NCI-H1092 treated with DMSO at 0.1 percent for 48 hours (cell line): ENCODE measurements at places on chromosomes 3 and 15.

- DNase-seq = no peak
Measured at GRCh38 chr3:28924744-28925360, 356.0 kb upstream of the RBMS3 start.

DNA sequence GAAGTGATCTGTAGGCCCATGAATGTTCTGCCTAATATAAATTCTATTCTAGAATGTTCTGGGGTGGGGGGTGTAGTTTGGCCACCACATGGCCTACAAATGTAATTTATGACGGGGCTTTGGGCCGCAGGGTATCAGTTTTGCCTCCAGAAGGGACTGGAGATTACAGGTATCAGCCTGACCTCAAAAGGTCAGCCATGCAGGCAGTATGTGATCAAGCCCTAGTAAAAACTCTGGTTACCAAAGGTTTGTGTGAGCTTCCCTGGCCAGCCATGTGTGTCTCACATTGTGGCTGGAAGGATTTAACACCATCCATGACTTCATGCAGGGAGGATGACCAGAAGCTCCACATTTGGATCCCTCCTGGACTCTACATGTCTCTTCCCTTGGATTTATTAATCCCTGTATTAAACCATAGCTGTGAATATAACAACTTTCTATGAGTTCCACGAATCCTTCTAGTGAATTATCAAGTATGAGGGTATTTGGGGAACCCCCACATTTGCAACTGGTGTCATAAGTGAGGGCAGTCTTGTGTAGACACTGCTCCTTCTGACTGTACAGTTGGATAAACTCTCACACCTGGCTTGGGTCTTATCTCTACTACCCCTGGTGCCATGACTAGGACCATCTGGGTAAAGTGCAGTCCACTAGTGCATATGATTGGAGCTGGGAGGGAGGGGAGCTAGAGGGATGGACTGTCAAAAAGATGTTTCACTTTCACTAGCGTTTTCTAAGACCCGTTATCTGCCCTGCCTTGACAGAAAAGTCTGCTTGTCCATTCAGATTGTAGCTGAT is 50.0 kb upstream of the RFX7 start:
- no peak for DNase-seq

DNA sequence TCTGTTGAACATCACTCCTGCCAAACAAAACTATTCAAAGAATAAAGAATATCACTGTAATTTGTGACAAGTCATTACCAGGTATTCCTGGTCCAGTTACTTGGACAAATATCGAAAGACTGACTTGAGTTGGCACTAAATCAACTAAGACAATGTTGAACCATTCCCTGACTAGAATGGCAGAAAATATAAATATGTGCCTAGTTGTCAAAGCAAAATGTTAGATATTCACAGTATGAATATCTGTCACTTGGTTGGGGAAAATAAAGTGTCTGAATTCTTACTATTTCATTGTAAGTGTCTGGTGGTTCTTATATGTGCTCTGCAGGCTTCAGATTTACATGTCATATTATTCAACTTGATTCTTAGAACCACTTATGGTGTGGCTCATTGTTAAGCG is 470.2 kb downstream of the NAALADL2 start:
- no peak for DNase-seq

- DNase-seq = no peak
Measured at GRCh38 chr15:66110864-66111263, 142.7 kb downstream of the MEGF11 start.

GRCh38 chr3:177448987-177449359 is 251.7 kb upstream of the TBL1XR1 start:
- no peak for DNase-seq

- DNase-seq = no peak
Measured at GRCh38 chr3:78402720-78403119, 1362.8 kb downstream of the ROBO2 start.

- peak; percentile 46 for DNase-seq
Measured at GRCh38 chr3:181839039-181839915, 127.6 kb downstream of the SOX2 start.

DNA sequence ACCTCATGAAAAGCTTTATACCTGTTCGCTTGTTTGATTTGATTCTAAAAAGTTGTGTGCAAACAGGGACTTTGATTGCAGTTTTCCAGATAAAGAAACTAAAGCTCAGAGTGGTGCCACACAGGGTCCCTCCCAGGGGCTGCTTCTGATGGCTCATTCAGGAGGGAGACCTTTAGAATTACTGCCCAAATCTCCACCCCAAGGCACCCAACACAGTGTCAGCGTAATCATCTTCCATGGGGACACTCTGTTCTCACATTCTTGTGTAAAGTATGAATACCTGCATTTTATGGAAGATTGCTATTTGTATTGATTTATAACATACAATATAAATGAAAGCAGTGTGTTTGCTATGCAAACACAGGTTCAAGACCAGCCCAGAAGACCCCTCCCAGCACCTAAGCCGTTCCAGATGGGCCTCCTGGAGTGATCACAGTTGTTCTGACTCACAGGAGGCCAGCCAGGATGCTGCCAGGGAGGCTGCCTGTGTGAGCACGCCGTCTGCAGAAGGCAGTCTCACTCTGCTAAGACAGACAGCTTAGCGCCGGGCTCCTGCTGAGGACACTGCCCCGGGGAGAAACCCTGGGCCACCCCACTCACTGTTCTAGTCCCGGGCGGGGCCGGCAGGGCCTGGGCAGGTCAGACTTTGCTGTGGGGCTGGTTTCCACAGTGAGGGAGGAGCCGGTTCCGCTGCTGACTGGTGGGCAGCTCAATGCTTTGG is 185.6 kb downstream of the FAM43A start:
- peak; percentile 53 for DNase-seq

- no peak for DNase-seq
Measured at GRCh38 chr15:36550650-36551049, 28.8 kb upstream of the CDIN1 start.

- DNase-seq = peak; percentile 92
Measured at GRCh38 chr3:193552923-193553322, 1.8 kb downstream of the ATP13A4 start.

GRCh38 chr3:16147220-16147994 is 27.1 kb upstream of the GALNT15 start:
- no peak for DNase-seq

- no peak for DNase-seq
Measured at GRCh38 chr3:17154941-17155340, 270.2 kb downstream of the PLCL2 start.

GRCh38 chr15:85099195-85099803 is 117.6 kb downstream of the PDE8A start:
- DNase-seq = no peak

DNA sequence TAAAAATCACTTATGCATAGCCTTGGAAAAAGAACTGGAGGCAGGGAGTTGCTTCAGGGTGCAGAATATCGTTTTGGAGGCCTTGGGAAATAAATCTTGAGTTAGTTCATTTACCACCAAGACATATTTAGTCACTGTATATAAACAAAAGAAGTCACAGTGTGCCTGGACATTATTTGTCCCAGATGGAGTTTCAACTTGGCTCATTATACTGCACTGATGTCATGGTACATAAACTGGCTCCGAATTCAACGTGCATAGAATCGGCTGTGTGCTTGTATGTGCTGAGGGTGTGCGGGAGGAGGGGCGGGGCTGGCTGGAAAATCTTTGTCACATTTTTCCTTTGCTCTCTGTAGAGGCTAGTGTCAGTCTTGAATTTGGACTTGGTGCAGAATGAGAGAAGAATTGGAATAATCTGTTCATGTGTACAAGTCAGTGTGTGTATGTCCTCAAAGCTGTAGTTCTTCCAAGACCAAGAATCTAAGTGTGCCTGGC is 86.6 kb downstream of the FNDC3B start:
- DNase-seq = no peak

GRCh38 chr3:47868306-47868705 is 65.4 kb downstream of the DHX30 start:
- no peak for DNase-seq

DNA sequence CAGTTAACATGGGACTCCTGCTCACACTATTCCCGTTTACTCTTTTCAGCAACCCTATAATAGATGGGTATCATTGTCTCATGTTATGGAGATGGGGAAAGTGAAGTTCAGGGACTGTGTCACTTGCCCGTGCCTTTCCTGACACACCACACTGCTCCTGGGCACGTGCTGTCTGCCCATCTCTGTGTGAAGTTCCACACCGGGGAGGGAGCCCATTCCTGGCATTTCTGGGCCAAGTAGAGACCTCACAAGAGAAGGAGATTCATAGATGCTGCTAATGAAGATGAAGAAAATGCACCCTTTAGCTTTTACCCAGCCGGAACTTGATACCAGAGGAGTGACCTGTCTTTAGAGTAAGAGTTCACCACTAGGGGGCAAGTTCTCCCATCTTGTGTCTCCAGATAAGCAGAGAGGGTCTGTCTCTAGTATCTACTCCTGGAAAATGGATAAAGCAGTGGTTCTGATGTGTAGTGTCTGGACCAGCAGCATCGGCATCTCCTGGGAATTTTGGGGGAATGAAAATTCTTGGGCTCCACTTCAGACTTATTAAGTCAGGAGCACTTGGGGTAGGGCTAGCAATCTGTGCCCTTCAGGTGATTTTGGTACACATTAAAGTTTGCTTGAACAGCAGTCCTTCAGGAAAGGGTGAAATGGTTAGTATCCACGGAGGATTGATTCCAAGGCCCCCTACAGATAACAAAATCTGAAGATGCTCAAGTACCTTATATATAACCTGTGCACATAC is 2.0 kb upstream of the TOPBP1 start:
- peak; percentile 83 for DNase-seq

DNA sequence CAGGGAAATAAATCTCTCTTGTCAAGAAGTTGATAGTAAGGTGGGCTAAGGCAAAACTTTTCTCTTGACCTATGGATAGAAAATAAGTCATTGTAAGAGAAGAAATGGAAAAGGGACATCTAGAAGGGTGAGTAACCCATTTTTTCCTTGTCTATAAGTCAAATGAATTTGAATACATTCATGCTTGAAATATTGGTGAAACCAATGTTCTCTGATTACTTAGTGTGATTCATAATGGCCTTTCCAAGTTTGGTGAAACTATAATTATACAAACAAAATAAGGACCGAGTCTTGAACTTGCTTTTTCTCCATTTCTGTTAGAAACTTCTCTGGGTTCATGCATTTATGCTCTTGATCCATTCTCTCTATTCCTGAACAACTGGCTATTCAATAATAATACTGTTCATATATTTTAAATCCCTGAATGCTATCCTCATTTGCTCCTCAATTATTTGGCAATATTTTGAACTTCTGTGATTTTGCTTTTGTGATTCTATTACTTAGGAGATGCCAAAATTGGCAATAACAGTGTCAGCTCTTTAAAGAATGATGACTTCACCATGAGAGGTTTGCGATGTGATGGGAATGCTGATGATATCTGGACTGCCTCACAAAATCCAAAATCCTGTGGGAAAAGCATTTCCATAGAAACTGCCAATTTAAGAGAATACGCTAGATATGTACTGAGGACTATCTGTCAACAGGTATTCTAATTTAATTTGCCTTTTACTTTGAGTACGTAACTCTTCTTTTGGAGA is 12.3 kb downstream of the P2RY12 start:
- no peak for DNase-seq

DNA sequence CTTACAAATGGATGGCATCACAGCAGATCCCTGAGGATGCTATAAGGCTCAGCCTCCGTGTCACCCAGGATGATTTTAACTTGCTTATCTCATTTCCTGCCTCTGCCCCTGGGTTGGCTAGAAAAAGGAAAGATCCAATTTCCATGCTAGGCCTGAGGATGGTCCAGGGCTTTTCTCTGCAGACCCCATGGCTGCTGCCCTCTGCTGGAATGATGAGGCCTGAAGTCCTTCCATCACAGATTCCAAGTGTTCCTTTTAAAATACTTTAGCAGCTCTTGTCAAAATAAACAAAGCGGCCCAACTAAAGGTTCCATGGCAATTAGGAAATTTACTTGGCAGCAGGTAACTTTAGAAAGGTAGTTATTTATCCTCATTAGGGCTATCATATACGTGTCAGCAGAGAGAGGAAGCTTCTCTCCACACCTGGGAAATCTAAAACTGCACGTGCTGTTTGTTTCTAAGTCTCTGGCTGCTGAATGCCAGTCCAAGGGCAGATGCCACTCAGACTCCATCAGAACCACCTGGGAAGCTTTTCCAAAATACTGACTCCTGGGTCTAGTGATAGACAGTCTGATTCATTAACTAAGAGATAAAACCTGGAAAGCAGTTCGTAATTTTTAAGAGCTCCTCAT is 401.9 kb upstream of the IL12A start:
- DNase-seq = peak; percentile 2

DNA sequence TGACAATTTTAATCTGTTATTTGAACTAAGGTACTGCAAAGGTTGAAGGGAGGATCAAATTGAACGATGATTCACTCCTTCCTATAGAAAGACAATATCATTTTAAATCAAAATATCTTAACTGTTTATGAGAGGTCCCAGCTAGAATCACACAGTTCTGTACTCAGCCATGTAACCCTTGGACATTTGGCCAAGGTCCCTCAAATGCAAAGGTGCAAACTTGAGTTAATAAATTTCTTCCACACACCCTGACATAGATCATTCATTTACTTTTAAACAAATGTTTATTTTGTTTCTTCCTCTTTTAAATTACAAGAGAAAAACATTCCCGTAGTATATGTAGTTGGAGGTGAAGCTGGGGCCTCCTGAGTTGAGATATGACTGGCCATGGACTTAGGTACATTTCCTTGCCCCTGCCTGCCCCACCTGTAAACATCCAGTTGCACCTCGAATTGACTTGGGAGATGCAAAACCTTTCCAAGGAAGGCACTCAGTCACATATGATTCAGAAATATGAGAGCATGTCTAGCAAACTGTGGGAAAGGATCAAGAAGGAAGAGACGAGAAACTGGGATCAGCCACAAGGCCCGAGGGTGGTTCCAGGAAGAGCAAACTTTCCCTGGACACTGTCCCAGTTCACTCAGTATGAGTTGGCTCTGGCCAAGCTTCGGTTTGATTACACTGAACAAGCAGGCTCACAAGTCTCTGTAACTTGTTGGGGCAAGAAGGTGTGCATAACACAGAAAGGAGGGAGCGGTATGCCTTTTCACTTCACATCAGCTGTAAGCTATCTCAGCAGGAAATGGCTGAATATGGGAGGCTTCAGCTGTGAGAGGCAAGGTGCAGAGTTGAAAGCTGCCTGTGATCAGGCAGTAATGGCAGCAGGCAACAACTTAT is 6.7 kb downstream of the TNFSF10 start:
- DNase-seq = no peak

GRCh38 chr15:75538376-75538775 is 40.7 kb downstream of the PTPN9 start:
- DNase-seq = no peak

GRCh38 chr3:47016934-47017435 is 37.5 kb downstream of the NBEAL2 start:
- DNase-seq = no peak

DNA sequence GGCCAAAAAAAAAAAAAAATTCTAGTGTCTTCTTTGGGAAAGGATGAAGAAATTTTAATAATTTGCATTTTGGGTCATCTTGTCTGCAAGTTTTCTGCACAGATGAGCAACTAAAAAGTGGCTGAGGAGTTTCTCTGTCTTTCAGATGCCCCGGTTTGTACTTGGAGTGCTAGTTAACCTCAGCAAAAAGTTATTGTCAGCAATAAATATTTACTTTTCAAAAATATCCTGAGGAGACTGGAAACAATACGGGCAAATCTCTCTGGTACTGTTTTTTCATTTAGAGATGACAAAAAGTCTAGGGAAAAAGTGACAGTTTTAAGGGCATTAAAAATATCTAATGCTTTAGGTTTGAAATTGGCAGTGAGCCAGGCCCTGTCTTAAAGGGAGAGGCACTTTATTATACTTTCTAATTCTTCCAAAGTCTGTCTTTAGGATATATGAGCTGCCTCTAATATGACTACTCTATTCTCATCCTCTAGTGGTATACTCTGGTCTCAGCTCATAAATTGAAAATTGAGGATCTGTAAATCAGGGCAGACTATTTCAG is 436.0 kb upstream of the NR2F2 start:
- DNase-seq = no peak

GRCh38 chr3:157065201-157065600 is 94.7 kb downstream of the CCNL1 start:
- DNase-seq = no peak
